ENCODE measurements at places on chromosomes 2 and 18.

DNA sequence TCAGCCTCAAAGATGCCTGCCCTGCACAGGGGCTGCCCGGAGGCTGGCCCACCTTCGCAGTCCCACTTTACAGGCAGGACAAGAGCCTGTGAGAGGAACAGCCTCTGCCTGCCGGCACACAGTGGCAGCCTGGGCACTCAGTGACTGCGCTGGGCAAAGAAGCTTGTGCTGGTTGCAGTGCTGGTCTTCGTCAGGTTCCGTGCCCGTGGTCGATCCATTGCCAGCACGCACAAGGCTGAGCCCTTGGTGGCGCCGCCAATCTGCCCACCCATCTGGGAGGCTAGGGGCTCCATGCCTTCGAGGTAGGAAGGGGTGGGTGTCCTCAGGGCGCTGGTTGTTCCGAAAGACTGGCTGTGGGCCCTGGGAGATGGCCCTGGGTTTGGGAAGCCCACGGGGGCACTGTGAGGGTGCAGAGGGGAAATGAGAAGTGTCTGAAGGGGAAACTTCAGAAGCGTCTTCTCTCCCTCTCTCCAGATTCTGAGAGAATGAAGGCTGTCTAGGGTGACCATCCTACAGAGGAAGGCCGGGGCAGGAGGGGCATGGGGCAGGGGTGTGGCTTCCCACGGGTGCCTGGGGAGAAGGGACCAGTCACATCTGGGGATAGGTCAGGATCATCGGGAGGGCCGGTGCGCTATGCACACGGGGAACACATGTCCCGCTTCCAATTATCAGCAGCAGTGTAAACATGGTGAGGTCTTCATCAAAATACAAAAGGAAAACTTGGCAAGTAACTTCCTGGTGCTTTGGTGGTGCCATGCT is 49.1 kb upstream of the HS6ST1 start:
- no peak for DNase-seq

DNA sequence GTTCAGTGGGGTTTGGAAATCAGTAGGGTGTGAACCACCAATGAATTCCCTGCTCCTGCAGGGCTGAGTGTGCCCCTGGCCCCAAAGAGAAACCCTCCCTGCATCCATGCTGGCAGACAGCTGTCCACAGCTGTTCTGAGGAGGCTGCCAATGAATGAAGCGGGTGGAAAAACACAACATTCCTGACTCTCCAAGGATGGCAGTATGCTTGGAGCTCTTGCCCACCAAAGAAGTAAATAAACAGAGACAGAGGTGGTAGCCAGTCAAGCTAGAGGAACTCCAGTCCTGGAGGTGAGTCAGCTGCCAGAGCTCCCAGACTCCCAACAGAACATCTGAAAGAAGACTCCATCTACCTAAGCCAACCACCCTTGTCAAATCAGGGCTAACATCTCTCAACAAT is 6.2 kb downstream of the ZBTB7C start:
- peak; percentile 11 for DNase-seq

DNA sequence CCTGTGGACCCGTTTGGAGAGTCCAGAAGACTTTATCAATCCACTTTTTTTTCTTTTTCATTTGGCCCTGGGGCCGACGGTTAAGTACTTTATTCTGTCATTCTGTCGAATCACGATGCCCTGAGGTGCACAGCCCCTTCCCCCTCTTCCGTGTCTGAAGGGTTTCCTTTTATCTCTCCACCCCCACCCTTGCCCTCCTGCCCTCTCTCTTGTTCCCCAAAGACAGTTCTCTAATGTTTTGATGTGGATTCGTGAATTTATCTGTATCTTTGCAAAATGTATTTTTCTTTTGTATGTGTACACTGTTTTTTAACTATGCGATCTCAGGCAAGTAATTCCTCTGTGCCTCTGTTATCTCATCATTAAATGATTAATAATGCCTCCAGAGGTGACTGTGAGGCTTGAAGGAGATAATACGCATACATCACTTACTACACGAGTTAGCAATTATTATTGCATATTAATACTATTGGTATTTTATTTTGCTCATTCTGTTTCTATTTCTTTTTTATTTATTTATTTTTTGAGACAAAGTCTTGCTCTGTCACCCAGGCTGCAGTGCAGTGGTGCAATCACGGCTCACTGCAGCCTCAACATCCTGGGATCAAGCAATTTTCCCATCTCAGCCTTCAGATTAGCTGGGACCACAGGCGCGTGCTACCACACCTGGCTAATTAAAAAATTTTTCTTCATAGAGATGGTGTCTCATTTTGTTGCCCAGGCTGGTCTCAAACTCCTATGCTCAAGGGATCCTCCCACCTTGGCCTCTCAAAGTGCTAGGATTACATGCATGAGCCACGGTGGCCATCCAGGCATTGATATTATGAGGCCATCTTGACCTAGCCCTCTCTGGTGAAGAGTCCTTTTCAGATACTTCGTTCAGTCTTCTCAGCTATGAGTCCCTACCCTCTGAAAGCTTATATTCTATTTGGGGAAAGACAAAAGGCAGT is 1.4 kb upstream of the CASP8 start:
- no peak for DNase-seq

DNA sequence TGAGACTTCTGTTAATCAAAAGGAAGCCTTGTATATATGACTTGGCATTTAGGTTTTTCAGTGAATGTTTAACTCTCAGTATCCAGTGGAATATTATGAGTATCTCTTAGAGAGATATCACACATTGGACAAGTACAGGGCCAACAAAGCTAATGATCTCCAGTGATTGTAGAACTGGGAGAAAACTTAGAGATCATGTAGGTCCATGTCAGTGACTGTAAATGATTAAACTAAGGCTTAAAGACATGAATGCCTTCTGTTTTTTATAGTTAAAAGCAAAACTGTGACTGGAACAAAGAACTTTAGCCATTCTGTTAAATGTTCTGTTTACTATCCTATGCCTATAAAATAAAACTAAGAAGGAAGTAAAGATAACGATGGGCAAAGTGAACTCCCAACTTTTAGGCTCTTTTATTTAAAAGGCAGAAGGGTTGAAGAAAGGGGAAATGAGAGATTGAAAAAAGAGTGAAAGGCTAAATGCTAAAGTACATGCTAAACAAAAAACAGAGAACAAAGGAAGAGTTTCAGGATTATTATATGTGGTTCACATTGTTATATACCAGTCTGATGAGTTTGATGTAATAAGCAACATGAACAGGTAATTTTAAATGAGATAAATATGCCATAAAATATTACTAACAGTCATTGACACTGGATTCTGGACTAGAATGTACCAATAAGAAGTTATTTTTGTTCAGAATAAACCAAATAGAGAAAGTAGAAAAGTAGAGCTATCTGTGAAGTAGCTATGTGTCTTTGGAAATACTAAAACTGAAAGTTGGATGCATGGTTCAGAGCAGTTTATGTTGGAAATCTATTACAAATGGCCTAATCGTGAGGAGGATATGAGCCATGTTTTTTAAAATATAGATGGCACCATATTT is 37.1 kb upstream of the TNFRSF11A start:
- DNase-seq = no peak

- DNase-seq = no peak
Observed at GRCh38 chr2:7191932-7192331, 274.7 kb downstream of the RNF144A start.

DNA sequence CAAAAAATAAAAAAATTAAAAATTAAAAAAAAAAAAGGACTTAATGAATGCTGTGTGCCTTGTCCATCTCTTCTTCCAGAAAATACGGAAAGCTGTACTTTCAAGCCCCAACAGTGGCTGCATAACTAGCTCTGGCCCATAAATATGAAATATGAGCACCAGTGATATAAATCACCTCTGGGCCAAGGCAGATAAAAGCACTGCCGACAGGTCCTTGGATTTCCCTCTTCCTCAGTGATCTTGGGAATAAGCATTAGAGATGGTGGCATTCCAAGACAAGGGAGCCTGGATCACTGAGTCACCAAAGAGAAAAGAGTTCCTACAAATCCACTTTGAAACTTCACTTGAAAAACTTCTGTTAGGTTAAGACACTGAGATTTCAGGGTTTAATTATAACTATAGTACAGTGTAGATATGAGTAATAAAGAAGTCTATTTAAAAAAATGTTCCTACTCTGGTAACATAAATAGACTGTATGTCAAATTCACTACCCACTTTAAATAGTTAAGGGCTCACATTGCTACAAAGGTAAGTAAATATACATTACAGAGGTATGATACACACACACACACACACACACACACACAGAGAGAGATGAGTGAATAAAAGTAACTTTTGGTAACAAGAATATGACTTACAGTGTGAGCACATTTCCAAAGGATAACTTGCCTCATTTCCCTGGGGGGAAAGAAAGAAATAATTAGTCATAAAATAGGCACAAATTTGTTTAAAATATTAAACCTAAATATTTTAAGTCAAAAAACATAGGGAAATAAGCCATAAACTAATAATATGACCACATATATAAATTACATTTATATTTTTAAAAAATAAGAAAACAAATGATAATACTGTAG is 35.6 kb downstream of the PPP3R1 start:
- DNase-seq = no peak

GRCh38 chr18:43060020-43060419 is 55.5 kb downstream of the RIT2 start:
- peak; percentile 20 for DNase-seq

DNA sequence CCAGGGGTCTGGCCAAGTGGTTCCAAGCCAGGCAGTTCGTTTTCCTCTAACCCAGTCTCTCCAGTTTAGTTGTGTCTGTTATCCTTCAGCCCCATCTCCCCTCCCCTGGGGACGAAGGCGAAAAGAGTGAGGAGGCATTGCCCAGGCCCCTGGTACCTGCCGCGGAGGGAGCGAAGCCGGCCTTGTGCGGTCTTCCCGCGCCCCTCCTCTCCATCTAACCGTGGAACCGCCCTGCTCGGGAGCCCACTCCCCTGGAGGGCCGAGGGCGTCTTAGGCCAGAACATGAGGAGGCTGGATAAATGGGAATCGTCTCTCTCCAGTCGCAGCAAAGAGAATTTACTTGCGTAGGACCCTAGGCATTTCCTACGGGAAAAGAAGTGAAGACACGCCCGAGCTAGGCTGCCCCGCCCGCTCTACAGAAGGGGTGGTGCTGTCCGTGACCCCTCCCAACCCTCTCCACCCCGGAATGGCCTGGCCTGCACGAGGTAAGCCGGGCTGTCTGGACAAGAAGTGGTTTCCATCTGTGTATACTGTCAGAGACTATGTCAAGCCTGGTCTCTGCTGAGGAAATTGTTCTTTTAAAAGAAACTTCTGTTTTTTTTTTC is 156.2 kb downstream of the MIB1 start:
- DNase-seq = no peak

- DNase-seq = no peak
Observed at GRCh38 chr2:217941339-217941738, 61.5 kb downstream of the TNS1 start.

DNA sequence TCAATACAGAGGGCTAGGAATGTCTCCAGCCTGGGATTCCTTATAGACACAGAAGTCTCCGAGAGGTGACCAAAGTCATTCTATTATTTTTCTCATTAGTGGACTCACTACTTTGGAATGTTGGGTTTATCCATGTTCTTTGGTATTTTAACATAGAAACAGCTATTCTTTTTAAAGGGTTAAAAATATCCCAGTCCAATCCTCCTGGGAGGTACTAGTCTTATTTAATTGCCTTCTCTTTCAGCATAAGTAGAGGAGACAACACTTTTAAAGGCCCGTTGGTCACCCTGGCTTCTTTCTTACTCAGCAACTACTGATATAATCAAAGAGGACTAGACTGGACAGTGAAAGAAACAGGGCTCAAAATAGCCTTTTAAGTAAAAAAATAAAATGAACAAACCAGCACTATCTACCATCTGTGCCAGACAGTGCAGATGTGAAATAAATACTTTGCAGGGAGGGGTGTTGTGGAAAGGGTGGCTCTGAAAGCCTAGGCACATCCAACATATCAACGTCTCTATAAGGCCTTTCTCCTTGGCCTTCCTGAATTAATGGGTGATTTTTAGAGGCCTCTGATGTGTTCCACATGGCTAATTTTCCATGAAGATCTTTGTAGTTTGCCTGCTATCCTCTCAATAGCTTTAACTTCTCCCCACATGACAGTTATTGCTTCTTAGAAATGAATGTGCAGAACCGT is 334.4 kb upstream of the THUMPD2 start:
- DNase-seq = no peak

- no peak for DNase-seq
Observed at GRCh38 chr2:157523270-157524247, 79.7 kb upstream of the CYTIP start.

GRCh38 chr2:53217250-53217649 is 550.4 kb upstream of the CHAC2 start:
- no peak for DNase-seq
